ENCODE measurements at places on chromosomes 3 and 15. TPM values are rescaled to one million over a fixed set of nuclear protein-coding genes. Genes with fewer than 3 reads are reported as not detected.

The MYO5A gene
- polyA plus RNA-seq = 1.6 TPM

The SLC22A14 gene
- polyA plus RNA-seq = 0.31 TPM

The PLSCR5 gene
- polyA plus RNA-seq = not detected

The ISLR2 gene
- polyA plus RNA-seq = 0.12 TPM

The NRROS gene
- polyA plus RNA-seq = 0.77 TPM

The CCNB2 gene
- 5.9 TPM for polyA plus RNA-seq
